ENCODE measurements at places on chromosomes 16 and 17.

GRCh38 chr16:48354877-48355855 is 30.0 kb downstream of the SIAH1 start:
- no peak for DNase-seq

GRCh38 chr16:75118943-75119539 is 2.5 kb upstream of the LDHD start:
- no peak for DNase-seq

DNA sequence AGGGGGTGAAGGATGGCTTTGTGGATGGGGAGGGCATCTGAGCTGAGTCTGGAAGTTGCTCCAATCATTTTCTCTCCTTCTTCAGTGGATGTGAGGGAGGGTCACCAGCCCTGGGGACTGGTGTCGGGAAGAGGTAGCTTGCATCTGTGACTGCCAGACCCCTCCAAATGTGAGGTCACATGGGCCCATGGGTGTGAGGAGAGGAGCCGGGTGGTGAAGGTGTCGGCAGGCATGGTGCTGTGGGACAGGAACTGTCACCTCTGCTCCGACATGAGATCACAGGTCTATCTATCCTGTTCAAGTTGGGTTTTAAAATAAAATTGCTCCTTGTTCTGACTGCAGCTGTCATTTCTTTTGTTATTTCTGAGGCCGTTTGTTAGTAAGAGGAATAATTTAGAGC is 351.1 kb downstream of the CPPED1 start:
- no peak for DNase-seq

GRCh38 chr17:4733073-4733531 is 1.9 kb downstream of the MED11 start:
- DNase-seq = no peak

DNA sequence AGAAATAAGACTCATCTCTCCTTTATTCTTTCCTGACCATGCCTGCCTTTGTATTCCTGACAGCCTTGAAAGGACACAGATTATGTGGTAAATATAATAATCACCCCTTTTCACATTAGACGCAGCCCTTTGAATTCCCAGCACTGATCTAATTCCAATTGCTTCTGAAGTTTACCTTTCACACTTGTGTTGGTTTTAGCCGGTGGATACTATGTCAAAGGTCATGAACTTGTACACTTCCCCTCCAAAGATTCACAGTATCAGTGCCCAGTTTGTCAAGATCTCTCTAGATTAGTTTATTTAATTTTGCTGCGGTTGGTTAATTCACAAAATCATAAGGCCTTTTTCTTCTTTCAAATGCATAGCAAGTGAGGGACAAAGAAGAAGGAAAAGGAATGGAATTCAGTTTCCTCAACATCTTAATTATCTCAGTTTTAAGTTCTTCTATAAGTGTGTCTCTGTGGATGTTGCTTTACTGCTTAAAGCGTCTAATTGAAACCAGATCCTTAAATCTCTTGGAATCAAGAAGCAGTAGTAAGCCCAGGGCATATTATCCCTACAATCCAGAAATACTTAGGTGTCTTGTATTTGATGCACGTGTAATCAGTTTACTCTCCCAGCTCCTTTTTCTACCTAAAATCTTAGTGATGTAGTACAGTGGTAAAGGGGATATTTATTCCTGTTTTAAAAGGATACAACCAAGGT is 174.3 kb upstream of the TBX2 start:
- DNase-seq = no peak

DNA sequence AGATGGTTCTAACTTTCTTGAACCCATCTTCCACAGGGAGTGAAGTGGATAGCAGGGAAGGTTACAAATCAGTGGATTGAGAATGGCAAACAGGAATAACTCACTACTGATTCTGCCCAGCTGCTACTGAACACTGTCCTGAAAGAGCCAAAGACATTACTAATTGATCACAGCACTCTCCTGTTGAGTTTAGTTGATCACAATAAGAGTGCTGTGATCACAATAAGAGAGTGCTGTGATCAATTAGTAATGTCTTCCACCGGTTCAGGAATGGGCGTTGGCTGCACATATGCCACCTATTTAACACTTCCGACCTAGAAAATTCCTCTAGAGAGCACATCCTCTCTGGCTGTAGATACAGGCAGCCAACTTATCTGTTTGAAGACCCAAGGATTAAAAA is 11.4 kb downstream of the CFAP97D1 start:
- DNase-seq = no peak

DNA sequence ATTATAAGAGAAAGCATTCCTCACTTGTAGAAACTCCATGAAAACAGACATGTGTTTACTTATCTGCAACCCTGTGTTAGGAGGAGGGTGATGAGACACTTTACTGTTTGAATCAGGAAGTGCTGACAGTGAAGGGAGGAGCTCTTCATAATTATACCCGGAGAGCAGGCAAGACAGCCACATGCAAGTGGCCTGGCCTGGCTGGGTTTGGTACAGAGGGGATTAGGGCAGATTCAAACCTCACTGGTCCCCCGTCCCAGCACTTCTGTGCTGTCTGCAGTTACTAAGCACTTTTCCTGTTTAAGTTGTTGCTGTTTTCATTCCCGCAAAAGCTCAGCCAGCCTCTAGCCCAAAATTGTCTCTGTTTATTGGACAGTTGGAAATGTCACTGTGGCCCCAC is 78.5 kb downstream of the WWOX start:
- no peak for DNase-seq

- DNase-seq = no peak
Observed at GRCh38 chr16:53864819-53865493, 161.0 kb downstream of the FTO start.

GRCh38 chr16:27235938-27236245 is 32.6 kb downstream of the KDM8 start:
- no peak for DNase-seq

GRCh38 chr17:18980682-18981334 is 23.8 kb downstream of the FAM83G start:
- no peak for DNase-seq

GRCh38 chr16:67561824-67562525 is 351 bp upstream of the CTCF start:
- peak; percentile 98 for DNase-seq

GRCh38 chr16:58032710-58033293 is 7.2 kb downstream of the MMP15 start:
- no peak for DNase-seq

DNA sequence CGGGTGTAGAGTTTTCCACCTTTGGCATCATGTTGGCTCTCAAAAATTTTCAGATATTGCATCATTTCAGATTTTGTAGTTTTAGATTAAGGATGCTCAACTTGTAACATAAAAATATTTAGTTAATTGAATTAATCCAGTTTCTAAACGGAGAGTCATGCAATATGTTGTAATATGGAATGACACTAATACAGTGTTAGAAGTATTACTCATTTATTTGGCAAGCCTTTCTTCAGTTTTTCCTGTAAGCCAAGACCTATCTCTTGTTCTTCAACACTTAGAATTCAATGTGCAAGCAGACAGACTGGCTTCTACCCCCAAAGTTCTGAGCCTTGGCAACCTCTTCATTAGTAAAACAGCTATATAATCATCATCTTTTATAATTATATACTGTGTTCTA is 985.0 kb upstream of the GOT2 start:
- DNase-seq = no peak

DNA sequence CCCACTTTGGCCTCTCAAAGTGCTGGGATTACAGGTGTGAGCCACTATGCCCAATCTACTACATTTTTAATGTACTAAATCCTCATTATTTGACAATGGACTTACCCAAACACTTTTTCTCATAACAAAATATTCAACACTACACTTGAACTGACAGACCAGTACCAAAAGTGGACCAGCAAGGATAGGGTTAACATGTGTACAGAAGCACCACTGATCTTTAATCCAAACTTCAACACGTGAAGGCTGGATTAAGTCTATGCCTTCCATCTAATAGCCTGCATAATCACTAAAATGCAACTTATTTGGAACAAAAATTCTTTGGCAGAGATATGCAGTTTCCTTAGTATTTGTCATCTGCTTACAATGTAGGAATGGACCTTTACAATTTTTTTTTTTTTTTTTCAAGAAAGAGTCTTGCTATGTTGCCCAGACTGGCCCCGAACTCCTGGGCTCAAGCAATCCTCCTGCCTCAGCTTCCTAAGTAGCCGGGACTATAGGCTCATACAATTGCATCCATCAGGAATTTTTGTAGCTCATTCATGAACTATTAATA is 60.0 kb upstream of the BCAR1 start:
- DNase-seq = no peak

- no peak for DNase-seq
Observed at GRCh38 chr17:77901481-77901880, 57.0 kb upstream of the TNRC6C start.

DNA sequence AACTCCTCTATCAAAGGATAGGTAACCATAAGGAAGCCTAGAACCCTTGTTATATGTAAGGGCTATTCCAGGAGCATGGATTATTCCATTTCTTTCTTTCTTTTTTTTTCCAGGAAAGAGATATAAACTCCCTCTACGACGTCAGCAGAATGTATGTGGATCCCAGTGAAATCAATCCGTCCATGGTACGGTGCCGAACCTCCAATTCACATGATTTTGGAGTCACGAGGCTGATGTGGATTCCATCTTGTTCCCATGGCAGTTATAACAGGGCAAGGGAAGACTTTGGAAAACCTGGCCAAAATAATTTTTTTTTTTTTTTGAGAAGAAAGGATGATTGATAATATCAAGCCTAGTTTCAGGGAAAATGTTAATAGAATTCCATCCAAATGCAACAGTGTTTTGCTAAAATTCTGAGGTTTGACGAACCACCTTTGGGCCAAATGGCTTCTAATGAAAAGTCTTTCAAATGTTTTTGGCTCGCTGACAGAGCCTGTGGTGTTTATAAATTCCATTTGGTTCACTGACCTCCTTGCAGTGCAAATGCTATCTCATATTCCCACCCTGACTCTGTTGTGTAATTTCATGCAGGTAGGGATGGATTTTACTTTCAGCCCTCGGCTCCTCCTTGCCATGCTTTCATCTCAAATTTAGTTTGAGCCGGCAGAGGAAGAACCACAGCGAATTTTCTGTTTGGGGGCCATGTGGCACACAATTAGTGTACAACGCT is 90.0 kb downstream of the SDR42E1 start:
- no peak for DNase-seq

DNA sequence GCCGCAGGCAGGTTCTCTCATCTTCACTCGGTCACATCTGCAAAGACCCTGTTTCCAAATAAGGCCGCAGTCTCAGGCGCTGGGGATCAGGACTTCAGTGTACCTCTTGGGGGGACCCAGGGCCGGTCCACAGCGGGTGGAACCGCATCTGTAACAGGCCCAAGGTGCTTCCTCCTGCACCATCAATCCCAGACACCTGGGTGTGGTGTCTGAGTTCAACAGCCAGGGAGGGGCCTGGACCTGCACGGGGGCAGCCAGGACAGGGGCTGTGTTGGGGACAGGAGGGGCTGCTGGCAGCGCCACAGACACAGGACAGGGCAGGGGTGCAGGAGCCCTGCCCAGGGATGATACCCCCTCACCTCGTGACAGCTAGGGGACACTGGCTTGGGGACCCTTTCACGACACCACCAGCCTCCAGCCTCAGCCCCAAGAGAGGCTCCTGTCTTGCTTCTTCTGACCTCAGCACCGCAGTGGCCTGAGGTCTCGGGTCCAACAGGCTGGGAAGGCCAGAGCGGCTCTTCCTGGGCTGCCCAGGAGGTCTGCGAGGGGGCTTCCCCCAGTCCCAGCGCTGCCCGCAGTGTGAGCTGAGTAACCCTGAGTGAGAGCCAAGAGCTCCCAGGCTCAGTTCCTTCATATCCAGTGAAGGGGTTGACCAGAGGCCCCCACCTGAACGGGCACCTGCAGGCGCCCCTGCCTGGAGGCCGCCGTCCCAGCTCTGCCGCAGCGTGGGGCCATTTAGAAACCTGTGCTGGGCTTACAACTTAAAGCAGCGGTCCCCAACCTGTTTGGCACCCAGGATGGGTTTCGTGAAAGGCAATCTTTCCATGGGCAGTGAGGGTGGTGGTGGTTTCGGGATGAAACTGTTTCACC is 30.7 kb upstream of the BAHCC1 start:
- no peak for DNase-seq

DNA sequence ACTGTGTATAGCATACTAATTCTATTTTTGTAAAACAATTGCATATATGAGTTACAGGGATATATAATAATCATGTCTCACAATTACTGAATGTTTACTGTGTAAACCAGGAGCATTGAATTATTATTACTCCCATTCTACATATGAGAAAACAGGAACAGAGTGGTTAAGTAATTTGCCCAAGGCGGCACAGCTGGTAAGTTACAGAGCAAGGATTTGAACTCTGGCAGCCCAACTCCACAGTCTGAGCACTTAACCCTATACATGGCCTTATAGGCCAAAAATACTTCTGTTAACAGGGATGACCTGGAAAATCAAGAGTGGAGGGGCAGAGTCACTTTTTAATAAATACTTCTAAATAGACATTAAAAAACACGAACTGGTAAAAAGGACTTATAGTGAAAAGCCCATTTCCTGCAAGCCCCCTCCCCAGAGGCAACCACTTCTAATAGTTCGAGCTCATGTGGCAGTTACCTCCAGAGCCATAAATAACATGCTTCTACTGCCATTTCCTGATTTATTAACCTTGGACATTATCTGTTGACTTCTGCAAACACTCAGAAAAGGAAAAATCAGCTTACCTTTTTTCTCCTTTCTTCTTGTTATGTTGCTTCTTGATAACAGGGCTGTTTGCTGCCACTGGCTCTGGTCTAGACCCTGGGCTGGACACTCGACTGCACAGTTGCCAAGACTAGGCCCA is 22.1 kb upstream of the ADGRG1 start:
- no peak for DNase-seq

All from hematopoietic multipotent progenitor cell (in vitro differentiated cells).